ENCODE measurements at places on chromosomes 2 and 18. TPM values are rescaled to one million over a fixed set of nuclear protein-coding genes. Genes with fewer than 3 reads are reported as not detected.

The ATP6V1B1 gene
- not detected for total RNA-seq

The RGPD4 gene
- 0.07 TPM for total RNA-seq

The FAHD2A gene
- total RNA-seq, result 32.5 TPM

The SKA1 gene
- 23.6 TPM for total RNA-seq

- peaks cover 64% of the 10 kb centered on the region for H3K4me1 ChIP-seq
- H3K27ac ChIP-seq, result peak overlapping the region; percentile 99
- peak overlapping the region; percentile 83 for H3K4me3 ChIP-seq
- peak; percentile 43 for DNase-seq
Measured at GRCh38 chr2:96163768-96164429, 18.7 kb upstream of the DUSP2 start.

DNA sequence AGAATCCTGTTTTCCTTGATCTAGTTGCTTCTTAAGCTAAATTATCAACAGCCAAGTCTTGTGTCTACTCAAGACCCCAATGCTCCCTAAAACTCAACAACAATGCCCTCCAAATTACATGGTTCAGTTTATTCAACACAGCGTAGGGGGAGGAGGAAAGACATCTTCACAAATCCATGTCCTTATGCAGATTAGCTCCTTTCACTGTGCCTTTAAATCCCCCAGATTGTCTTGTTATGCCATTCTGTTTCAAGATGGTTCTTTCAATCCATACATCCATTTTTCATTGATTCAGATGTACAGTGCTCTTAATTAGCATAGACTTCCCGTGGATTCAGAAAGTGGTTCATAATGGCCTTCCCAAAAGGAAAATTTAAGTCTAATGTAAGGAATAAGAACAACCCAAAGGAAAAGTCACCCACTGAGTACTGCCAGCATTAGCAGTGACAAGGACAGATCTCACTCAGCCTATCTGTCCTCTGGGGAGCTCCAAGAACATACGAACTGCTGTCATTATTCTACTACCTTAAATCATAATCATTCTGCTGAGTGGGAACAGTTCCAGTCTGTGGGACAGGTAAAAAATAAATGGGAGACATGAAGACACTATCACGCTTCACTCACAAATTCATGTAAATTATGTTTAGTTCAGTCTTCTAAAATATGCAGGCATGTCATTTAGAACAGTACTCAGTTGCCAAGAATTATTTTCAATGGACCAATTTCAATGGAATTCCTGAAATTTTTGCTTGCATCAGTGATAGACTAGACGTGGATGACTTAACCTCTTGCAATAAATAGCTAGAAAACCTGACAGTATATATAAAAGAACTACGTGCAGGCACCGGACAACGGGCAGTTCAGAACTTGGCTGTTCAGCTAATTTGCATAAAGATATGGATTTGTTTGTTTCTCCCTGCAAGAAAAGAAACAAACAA lies 58.9 kb upstream of the RNU4ATAC start:
- H3K27me3 ChIP-seq, result no peaks in the 10 kb centered on the region
- peaks cover 49% of the 10 kb centered on the region for H3K36me3 ChIP-seq
- H3K4me3 ChIP-seq, result no peak overlapping the region
- no peak for DNase-seq

DNA sequence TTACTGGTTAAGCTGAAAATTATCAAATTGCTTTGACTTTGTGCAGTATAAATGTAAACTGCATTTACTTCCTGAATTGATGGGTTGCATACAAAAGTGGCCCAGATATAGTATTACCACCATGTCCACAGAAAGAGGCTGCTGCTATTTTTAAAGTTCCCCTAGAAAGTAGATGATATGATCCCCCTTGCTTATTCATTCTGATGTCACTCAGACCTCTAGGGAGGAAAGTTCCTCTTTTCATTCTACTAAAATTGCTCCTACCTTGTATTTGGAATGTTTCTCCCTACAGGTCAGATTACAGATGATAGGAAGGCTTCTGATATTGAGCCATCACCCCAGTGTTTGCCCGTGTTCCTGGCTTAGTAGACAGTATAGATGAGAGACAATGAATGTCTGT lies 247.6 kb upstream of the TNP1 start:
- no peak for DNase-seq
- H3K4me3 ChIP-seq, result no peak overlapping the region
- H3K27me3 ChIP-seq, result peaks cover 16% of the 10 kb centered on the region

- no peaks in the 10 kb centered on the region for H3K4me1 ChIP-seq
- no peaks in the 10 kb centered on the region for H3K36me3 ChIP-seq
- no peak for DNase-seq
- H3K27ac ChIP-seq, result no peak overlapping the region
- no peaks in the 10 kb centered on the region for H3K27me3 ChIP-seq
Measured at GRCh38 chr18:75782204-75782603, 354.7 kb upstream of the SMIM21 start.

- peaks cover 71% of the 10 kb centered on the region for H3K36me3 ChIP-seq
- no peaks in the 10 kb centered on the region for H3K27me3 ChIP-seq
- DNase-seq, result no peak
Measured at GRCh38 chr18:9951022-9951859, 37.4 kb downstream of the VAPA start.

DNA sequence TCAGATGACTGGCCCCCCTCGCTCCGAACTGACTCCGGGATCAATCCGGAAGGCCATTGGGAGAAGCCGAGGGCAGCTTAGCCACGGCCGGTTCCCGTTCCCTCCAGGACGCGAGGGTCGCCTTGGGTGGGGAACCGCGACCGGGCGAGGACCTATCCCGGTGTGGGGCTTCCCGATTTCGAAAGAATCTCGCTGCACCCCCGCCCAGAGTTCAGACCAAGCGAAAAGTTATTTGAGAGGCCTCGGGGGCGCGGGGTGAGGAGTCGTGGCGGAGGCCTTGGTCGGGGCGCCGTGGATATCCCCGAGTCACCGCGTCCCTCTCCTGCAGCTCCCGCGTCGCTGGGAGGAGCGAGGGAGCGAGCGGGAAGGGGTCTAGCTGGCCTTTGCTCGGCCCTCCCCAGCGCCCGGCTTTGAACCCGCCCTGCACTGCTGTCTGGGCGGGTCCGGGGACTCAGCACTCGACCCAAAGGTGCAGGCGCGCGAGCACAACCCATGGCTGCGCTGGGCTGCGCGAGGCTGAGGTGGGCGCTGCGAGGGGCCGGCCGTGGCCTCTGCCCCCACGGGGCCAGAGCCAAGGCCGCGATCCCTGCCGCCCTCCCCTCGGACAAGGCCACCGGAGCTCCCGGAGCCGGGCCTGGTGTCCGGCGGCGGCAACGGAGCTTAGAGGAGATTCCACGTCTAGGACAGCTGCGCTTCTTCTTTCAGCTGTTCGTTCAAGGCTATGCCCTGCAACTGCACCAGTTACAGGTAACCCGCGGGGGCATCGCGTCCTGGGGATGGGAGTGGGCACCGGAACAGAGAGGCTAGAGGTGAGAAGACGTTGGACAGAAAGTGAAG lies at the start of gene CYP27A1:
TSS of gene CYP27A1 (plus strand) at position 457 of the 837 bp plus-strand sequence. CDS start at position 493, 36 bp downstream.
- peaks cover 52% of the 10 kb centered on the region for H3K27me3 ChIP-seq
- peaks cover 4% of the 10 kb centered on the region for H3K36me3 ChIP-seq
- no peaks in the 10 kb centered on the region for H3K4me1 ChIP-seq
- DNase-seq, result no peak
- H3K4me3 ChIP-seq, result no peak within 1 kb of the TSS

DNA sequence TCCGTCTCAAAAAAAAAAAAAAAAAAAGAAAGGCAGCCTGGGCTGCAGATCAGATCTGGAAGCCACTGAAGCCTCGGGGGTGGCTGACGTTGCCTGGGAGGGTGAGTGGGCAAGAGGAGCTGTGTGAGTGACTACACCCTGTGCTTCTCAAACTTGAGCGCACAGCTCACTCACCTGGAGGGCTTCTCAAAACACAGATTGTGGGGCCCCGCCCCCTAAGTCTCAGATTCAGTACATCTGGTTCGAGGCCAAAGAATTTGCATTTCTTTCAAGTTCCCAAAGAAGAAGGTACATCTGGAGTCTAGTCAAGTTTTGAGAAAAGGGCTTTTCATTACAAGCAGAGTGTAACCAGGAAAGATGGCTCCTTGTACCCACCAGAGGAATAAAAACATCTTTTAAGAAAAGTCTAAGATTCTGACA lies 97.7 kb upstream of the CAB39 start:
- H3K27ac ChIP-seq, result peak overlapping the region; percentile 57
- peaks cover 4% of the 10 kb centered on the region for H3K36me3 ChIP-seq
- H3K27me3 ChIP-seq, result no peaks in the 10 kb centered on the region
- H3K4me1 ChIP-seq, result peaks cover 40% of the 10 kb centered on the region

DNA sequence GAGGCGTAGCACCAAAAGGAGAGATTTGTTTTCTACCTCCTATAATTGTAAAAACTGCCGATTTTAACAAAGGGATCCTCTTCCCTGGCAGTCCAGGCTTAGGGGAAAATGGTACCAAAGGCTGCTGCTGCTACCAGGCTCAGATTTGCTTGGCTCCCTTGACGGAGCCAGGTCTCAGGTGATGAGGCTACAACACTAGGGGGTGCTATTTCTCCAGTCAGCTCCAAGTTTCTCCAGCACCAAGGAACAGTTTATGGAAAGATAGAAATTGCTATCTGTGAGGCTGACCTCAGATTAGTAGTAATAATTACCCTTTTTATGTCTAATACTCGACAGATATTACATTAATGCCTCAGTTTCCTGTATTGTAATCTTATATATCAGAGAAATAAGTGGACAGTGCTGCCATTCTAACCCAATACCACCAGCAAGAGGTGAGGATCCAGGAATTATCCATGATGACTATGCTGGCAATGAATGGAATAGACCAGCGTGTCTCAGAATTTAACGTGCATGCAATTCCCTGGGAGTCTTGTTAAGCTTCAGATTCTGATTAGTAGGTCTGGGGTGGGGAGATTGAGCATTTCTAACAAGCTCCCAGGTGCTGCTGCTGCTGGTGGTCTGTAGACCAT lies 111.3 kb downstream of the ESCO1 start:
- DNase-seq, result no peak
- no peaks in the 10 kb centered on the region for H3K36me3 ChIP-seq
- peaks cover 6% of the 10 kb centered on the region for H3K27me3 ChIP-seq

GRCh38 chr2:88117973-88118372 lies 9.9 kb downstream of the FABP1 start:
- H3K36me3 ChIP-seq, result no peaks in the 10 kb centered on the region
- no peaks in the 10 kb centered on the region for H3K4me1 ChIP-seq
- peaks cover 6% of the 10 kb centered on the region for H3K27me3 ChIP-seq
- H3K4me3 ChIP-seq, result no peak overlapping the region
- H3K27ac ChIP-seq, result no peak overlapping the region
